ENCODE measurements at places on chromosomes 11 and 22.
A peak's percentile ranks its signal among the peaks of the same experiment; 100 is the strongest.

DNA sequence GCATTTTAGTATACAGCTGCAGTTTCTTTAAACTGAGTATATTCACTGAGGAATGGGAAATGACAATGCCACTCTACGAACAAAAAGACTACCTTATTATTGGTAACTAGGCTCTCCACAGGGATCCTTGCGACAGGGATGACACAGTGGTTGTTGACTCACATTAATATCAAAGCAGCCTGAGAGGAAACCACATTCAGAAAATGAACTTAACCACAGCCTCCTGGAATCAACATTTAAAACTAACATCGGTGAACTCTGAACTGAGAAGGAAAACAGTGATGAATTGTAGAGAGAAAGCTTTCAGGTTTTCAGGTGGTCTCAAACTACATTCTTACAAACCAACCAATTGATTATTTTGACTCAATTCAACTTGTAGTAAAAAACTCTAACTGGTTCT is 90.3 kb upstream of the MTMR2 start:
- DNase-seq, result no peak

DNA sequence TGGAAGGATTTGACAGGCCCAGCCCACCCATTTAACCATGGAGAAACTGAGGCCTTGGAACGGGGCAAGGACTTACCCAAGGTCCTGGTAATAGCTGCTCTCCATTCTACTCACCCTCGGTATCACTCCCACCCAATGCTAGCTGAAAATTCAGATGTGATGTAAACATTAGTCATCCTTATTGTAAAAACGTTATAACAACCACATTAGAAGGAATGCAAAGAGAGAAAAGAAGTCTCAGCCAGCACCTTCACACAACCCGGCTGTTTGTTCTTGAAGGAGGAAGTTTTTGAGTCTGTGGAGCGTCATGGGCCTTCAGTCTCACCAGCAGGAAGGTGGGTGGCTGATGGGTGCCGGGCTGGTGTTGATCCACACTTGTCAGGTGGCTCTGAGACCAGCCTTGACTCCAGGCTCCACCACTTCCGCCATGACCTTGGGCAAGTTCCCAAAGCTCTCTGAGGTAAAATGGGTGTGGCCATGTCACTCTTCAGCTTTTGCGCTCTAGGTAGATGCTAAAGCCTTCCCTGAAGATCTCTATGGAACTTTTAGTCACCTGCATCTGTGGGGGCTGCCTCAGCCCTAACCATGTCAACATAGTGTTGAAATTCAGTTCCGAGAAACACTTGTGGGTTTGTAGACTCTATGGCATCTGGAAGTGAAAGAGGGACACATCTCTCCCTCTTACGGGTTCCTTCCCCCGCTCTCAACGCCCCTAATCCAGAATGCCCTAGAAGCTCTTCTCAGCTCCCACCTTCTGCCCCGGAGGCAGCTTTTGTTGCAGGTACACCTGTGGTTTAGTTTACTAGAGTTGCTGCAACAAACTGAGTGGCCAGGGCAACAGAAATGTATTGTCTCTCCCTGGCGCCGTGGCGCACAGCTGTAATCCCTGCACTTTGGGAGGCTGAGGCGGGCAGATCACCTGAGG is 14.8 kb downstream of the CD6 start:
- peak; percentile 88 for DNase-seq

DNA sequence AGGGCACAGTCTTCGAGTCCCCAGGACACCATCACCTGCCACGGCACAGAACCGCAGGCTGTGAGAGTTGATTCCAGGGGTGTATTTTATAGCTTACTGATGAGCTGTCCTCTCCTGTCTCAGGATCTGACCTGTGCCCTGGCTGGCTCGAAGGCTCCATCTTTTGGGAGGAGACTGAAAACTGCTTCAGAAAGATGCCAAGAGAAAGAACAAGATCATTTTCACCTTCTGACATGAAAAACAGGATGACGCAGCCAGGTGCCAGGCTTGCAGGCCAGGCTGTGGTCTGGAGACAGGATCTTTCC is 2.2 kb downstream of the MRGPRD start:
- no peak for DNase-seq

DNA sequence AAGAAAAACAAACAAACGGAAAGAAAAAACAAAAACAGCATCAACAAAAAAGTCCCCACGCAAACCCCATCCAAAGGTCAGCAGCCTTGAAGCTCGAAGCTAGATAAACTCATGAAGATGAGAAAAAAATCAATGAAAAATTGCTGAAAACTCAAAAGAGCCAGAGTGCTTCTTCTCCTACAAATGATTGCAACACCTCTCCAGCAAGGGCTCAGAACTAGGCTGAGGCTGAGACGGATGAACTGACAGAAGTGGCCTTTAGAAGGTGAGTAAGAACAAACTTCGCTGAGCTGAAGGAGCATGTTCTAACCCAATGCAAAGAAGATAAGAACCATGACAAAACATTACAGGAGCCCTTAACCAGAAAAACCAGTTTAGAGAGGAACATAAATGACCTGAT is 18.4 kb upstream of the FTH1 start:
- DNase-seq, result no peak

GRCh38 chr22:44275631-44275995 is 37.1 kb downstream of the SHISAL1 start:
- no peak for DNase-seq

DNA sequence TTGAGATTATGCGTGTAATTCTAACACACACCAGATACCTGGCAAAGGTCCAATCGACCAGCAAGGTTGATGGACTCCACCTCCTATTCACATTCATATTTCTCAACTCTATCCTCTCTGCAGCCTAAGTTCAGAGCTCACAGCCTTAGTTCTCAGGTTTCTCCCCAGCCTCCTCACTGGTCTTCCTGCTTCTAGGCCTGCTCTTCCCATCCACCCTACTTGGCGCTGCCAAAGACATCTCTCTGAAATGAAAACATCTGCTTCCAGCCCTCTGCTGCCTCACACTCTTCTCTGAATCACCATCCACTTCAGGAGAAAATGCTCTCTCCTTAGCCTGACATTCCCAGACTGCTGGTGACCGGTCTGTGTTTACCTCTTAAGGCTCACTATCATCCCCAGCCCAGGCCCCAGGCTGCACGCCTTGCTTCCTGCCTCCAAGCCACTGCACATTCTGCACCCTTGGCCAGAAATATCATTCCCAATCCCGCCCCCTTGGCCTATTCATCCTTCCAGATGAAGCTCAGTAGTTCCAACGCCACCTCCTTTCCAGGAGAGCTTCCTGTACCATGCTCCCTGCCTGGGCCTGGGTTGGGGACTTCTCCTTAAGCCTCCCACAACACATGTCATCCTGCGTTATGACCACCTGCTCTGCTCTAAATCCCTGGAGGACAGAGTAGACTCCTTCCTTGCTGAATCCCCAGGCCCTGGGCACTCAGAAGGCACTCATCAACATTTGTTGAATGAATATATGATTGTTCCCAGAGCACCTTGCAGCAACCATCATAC is 3.5 kb downstream of the ARRB1 start:
- no peak for DNase-seq

DNA sequence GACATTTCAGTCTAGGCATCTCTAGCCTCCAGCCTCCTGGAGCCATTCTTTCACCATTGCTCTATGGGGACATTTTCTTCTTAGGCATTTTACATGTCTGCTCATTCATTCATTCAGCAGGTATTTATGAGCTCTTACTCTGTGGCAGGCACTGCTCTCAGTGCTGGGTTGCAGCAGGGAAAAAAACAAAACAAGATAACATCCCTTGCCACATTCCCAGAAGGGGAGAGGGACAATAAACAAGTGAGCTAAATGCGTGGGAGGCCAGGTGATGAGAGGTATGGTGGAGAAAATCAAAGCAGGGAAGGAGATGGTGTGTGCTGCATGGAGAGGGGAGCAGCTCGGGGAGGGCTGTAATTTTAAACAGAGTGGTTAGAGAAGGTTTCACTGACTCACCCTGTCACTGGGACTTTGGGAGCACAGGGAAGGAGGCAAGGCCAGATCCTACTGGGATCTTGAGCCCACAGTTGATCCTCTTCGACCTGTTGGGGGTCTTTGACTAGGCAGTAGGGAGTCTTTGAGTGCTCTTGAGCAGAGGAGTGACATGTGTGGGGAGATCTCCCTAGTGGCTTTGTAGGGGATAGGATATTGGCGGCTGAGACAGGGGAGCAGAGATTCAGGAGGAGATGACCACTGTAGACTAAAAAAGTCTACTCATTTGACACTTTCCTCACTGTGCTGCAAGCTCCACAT is 17.0 kb downstream of the MICAL2 start:
- no peak for DNase-seq

DNA sequence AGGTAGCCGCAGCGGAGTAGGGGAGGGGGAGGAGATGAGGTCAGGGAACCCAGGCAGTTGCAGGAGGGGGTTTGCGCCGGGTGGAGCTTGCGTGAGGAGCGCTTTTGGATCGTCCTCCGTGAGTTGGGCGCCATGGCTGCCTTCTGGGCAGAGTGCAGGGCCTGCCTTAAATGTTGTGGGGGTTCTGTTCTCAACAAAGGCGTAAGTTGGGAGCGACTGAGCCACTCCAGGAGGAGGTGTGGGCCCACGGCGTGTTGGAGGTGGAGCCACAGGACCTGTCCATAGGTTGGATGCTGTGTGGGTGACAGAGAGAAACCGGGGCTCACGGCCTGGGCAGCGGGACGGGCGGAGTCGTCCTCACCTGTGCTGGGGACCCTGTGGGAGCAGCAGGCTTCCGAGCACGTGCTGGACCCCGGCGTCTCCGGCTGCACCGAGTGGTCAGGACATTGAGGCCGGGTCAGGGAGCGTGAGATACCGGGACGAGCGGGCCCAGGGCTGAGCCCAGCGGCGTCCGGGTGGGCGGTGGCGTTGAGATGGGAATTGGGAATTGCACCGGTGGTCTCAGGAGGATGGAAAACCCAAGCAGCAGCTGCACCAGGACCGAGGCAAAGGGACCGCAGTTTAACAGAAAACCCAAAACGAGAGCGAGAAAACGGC is 977 bp upstream of the PGGHG start:
- peak; percentile 74 for DNase-seq

DNA sequence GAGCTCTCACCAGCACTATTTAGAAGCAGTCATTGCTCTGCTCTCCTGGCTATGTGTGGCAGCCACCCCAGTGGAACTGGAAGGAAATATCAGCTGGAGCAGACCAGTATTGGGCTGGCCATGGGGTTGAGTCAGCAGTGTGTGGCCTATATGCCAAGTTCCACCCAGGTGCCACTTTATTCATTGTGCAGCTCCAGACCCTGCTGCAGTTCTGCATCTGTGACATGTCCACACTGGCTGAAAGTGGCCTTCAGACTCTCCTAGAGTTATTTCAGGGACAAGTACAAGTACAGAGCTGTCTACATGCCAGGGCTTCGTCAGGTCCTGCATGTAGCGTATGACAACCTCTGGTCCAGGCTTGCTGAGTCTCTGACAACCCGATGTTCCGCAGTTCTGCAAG is 55.2 kb downstream of the CABIN1 start:
- DNase-seq, result no peak

GRCh38 chr11:20050551-20051333 is 109.5 kb downstream of the DBX1 start:
- no peak for DNase-seq

GRCh38 chr11:126772267-126772666 is 228.3 kb downstream of the KIRREL3 start:
- no peak for DNase-seq

DNA sequence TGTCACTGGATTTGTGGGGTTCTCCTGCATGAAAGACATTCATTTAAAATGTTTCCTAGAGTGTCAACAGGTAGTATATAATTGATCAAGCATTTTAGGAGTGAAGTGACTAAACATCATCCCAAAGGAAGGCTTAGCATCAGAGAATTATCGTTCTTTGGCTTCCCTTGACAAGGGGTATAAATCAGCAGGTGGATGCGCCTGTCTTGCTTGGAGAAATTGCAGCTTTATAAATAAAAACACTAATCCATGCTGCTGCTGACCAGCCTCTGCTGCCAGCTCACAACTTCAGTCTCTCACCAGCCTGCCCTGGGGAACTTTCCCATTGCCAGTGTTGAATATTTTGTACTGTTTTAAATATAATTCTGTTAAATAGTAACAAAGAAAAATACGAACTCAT is 1184.7 kb upstream of the TENM4 start:
- DNase-seq, result no peak

GRCh38 chr11:8832571-8833260 is 78.3 kb upstream of the AKIP1 start:
- DNase-seq, result no peak

GRCh38 chr11:26958702-26959049 is 35.2 kb upstream of the FIBIN start:
- DNase-seq, result no peak

DNA sequence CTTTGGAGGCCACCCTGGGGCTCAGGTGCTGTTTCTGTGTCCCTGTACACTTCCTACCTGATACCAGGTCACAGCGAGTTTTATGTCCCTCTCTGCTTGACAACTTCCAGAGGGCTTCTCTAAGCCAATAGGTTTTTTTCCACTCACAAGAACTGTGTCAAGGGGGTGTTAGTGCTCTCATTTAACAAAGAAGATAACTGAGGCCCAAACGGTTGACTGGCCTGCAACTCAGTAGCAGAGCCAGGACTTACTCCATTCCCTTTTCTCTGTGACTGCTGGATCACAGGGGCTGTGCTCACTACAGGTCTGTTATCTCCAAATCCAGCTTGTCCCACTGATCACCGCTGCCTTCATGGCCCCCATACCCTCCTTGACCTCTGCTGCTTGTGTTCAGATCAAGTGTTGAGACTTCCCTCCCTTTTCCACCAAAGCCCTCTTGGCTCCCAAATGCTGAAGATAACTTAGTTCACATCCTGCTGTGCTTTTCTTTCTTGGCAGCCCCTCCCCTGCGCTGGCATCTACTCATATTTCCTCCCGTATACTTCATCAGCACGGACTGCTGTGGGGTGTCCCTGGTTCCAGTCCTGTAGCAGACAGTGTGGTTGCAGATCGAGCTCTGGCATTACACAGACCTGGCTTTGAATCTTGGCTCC is 41.3 kb downstream of the POU2F3 start:
- DNase-seq, result no peak

- no peak for DNase-seq
These were observed 17.6 kb downstream of the OTOG start for GRCh38 chr11:17564687-17565042.

GRCh38 chr11:75721852-75722668 is 4.4 kb downstream of the MOGAT2 start:
- no peak for DNase-seq

DNA sequence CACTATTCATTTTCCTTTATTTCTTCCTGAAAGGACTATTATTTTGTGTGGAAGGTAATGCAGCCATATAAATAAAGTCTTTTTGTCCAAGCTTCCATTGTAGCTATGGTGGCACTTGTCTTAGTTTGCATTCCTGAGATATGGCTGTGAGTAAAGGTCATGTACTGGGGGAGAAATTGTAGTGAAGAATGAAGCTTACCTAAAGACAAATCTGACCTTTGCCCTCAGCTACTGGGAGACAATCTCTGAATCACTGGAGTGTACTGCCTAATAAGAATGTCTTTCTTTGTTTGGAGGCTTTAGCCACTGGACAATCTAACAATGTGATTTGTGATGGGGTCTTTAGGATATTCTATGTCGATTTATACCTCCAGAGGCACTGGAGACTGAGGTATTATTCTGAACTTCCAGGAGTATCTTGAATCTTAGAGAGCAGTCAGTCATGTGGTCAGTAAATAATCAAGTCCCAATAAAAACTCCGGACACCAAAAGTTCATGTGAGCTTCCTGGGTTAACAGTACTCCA is 39.7 kb upstream of the OR5AK2 start:
- no peak for DNase-seq

- no peak for DNase-seq
These were observed 174.0 kb downstream of the SPON1 start for GRCh38 chr11:14136561-14136960.

- no peak for DNase-seq
These were observed 3.2 kb downstream of the NUP50 start for GRCh38 chr22:45166932-45167331.
